ENCODE measurements at places on chromosomes 3 and 15. TPM values are rescaled to one million over a fixed set of nuclear protein-coding genes. Genes with fewer than 3 reads are reported as not detected.

The IL5RA gene
- not detected for total RNA-seq

The SIDT1 gene
- not detected for total RNA-seq

The MOBP gene
- not detected for total RNA-seq

The MORC1 gene
- not detected for total RNA-seq

The ADPRH gene
- 0.77 TPM for total RNA-seq

The DAZL gene
- total RNA-seq = 3.2 TPM

The CD200 gene
- 41.5 TPM for total RNA-seq

The IL20RB gene
- total RNA-seq = 2.0 TPM

GRCh38 chr3:26505399-26505798 is 117.2 kb upstream of the LRRC3B start:
- no peak for DNase-seq

DNA sequence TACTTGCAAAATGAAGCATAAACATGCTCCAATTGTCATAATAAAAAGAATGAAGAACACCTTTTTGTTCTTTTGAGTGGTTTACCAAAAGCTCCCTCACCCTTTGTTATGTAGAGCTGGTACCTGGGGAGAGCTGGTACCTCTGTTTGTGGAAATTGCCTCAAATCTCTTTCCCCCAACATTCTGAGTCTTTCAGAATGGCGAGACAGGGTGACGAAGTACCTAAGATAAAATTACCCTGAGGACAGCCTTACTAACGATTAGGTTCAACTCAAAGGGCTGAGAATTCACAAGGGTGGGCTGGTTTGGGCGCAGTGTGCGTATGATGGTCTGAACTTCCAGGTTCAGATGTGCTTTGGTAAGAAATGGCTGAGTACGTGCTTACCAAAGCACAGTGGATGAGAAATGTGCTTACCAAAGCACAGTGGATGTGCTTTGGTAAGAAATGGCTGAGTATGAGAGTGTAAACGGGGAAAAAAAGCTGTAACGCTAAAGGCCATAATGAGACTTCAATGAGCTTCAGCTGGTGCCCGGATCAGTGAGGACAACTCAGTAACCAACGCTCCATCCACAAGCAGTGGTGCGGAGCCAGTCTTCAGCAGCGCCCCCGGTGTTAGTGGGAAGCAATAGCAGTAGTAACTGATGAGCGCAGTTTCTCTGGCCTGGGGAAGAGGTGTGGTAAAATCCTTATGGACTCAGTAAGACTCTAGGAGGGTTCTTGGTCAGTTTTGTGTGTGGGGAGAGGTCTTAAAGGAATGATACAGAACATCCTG is 72.3 kb upstream of the LRIG1 start:
- DNase-seq = peak; percentile 86

DNA sequence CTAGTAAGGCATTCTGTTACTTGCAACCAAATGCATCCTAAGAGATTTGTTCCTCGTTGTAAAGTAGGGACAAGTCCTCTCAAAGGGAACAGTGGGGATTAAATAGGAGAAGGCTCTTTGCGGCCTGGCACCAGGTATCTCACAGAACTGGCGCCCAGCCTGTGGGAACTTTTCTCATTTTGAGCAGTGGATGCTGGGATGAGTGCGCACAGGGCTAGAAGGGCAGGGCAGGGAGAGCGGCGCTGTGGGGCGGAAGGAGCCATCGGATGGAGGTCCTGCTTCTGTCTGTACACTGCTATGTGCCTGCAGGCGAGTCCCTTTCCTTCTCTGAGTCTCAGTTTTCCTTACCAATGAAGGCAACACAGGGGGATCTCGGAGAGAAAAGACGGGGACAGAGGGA is 50.6 kb downstream of the WNT7A start:
- no peak for DNase-seq

GRCh38 chr3:24426896-24427295 is 67.8 kb downstream of the THRB start:
- DNase-seq = no peak

GRCh38 chr15:73796331-73796831 is 43.2 kb upstream of the INSYN1 start:
- DNase-seq = no peak

DNA sequence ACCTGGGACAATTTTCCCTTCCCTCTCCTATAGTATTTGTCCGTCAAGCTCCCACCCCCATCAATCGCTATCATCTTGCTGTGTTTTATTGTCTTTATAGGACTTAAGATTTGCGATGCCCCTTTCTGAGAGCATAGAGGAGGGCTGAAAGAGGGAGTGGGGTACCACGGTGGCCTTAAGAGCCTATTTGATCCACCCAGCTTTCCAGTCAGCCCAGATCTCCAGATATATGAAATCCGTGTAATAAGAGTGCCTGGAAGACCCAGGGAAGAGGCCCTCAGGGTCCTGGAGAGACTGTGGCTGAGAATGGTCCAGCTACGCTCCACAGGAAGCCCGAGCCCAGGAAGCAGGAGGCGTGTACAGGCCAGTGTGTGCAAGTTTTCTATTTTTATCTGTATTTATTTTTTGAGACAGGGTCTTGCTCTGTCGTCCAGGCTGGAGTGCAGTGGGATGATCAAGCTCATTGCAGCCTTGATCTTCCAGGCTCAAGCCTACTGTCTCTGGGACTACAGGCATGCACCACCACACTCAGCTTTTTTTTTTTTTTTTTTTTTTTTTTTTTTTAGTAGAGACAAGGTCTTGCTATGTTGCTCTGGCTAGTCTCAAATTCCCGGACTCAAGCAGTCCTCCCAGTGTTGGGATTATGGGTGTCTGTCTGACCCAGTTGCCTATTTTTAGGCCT is 964 bp upstream of the NCKIPSD start:
- no peak for DNase-seq

DNA sequence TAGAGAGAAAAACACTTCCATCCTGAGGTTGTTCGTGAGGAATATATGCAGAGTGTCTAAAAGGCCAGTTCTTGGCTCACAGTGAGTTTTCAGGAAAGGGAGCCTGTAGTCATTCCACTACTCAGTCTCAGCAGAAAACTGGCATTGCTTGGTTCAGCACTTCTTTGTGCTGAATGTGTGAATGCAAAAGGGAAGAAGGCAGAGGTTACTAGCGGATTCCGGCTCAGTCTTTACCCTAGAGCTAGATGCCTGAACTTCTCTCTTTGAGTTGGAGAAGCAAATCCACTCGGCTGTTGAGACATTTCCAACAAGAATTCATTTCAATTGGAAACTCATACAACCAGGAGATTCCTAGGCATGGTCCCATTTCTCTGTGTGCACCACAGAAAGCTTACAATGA is 23.1 kb upstream of the FRMD4B start:
- DNase-seq = no peak

DNA sequence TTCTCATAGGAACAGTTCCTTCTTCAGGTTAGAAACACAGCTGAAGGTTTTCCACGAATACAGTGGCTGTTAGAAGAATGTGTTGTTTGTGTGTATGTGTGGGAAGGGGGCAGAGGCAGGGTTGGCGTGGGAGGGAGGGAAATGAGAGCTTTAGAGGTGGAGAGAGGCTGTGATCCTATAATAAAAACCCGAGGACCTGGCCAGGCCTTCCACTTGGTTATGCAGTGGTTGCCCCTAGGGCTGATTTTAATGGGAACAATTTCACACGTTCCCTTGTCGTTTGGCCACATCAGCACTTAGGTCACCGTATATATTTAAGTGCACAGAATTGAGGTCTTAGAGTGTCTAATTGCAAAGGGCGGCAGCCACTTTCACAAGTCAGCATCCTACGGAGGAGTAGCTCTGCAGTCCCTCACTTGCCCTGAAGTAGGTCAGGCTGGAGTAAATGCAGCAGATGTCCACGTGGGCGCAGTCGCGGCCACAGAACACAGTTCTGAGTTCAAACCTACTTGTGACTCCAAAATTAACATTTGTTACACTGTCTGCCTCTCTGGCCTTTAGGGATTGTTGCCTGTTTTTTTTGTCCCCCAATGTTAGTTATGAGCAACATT is 85.6 kb downstream of the PDCD6IP start:
- DNase-seq = peak; percentile 4

DNA sequence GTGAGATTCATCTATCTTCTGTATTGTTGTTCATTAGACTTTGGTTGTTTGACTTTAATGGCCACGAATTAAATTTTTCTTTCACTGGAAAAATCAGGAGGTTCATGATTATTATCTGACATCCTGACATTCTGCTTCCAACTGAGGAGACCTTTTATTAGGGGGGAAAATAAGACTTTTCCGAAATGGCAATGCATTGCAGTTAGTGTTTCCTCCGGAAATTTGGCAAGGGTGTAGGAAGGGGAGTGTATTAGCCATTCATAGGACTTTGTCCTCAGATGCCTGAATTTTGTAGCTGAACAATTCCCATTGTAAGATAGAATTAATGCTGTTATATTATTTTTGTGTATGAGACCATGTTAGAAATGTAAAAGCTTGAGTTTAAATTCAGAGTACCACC is 450.6 kb upstream of the TGFBR2 start:
- no peak for DNase-seq

GRCh38 chr3:146834917-146835316 is 229.8 kb upstream of the PLSCR5 start:
- DNase-seq = no peak

DNA sequence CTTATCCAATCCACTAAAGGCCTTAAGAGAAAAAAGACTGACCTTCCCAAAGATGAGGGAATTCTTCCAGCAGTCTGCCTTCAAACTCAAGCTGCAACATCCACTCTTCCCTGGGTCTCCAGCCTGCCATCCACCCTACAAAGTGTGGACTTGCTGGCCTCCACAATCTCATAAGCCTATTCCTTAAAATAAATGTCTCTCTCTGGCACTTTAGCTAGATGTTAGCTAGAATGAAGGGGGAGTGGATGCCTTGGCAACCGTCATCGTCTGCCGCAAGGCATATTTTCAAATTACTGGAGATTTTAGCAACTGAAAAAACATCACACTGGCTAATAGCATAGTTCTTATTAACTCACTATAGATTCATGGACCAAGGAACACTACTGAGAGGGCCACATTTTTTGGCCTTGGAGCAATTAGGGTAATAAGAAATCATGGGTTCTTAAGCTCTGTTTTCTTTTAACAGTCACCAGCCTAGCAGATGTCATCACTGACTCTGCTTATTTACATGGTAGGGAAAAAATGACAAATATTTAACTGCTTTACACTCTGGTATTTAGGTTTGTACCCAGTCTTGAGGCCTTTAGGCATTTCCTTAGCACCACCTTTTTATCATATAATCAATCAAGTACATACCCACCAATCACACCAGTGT is 245.3 kb downstream of the MYRIP start:
- DNase-seq = no peak

DNA sequence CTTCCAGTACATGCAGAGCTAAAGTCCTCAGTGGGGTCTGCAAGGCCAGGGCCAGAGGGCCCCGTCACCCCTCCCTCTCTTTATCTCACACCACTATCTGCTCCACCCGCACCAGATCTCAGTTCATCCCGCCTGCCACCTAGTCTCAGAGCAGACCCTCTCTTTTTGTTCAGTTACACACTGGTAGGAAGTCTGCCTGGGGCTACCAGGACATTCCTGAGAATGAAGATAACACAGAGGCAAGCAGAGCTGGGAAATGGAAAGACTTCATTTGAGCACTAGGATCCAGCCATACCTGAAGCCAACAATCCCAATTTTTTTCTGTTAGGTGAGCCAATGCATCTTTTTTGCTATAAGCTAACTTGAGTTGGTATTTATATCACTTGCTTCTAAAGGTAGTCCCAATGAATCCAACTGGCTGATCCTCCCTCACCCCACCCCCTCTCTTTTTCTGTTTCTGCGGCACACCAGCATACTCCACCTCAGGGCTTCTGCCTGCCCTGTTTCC is 24.5 kb downstream of the ATP2B2 start:
- DNase-seq = no peak

GRCh38 chr3:53016236-53016635 is 29.6 kb downstream of the SFMBT1 start:
- no peak for DNase-seq

- DNase-seq = no peak
Measured at GRCh38 chr3:168714609-168715240, 619.0 kb upstream of the GOLIM4 start.

DNA sequence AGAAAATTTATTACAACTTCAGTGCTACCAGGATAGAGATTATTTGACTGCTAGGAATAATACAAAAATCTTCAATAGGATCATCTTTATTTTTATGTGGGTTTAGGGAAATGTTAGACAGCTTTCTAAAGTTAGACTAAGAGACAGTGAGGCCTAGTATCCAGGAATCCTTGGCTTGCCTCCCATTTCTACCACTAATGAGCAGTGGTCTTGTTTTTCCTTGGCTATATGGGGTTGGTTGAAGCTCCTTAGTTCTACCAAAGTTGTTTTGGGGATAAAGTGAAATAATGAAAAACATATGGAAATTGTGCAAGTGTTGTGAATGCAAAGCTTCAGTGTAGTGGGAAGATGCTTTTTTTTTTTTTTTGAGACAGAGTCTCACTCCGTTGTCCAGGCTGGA is 16.8 kb downstream of the AP4E1 start:
- no peak for DNase-seq

- DNase-seq = no peak
Measured at GRCh38 chr15:60301024-60301423, 96.8 kb downstream of the ANXA2 start.

DNA sequence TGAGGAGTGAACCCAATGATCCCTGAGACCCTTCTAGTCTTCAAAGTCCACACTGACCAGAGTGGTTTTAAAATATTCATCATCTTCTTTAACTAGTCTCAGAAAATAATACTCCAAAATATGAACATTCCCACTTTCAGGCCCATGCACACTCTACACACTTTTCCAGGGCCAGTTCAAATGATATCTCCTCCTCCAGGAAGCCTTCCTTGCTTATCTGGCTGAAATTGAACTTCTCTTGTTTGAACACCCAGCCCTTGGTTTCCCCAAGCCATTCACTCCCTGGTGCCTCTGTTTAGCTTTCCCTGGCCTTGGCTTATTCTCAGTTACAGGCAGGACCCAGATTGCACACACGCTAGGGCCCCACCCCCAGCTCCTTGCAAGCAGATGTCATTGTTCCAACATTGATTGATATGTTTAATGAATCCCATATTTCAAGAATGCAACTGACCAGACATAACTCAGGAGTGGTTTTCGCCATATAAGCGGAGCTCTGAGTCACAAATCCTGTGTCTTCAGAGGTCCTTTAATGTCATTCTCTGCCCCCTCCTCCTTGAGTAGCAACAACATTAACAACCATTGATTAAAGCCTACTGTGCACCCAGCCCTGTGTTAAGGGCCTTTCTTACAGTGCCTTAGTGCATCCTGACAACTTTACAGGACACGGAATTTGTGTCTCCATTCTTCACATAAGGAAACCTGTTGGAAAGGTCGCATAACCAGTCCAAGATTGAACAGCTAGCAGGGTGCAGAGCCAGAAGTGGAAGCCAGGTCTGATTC is 2.1 kb downstream of the ITGA11 start:
- no peak for DNase-seq

DNA sequence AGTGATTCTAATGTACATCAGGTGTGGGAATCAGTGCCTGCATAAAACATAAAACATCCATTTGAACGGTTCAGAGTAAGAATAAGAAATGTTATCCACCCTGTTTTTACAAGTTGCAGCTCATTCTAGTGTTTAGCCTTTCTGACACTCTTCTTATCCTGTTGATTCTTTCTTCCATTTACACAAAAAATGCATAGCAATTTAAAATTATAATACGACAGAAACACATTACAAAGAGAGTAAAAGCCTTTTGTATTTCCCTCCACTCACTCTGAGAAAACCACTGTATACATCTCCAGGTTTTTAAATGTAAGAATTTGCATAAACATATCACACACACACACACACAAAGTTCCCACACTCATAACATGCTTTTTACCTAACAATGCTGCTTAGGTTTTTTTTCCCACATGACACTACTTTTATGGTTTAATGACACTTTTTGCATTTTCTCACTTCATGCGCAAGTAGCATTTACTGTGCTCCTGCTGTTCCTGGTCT is 199.8 kb downstream of the CNTN6 start:
- DNase-seq = no peak

Data from neural progenitor cell (in vitro differentiated cells).